ENCODE measurements at places on chromosomes 2 and 18.

GRCh38 chr2:133393895-133394294 lies 174.4 kb downstream of the NCKAP5 start:
- DNase-seq, result no peak

GRCh38 chr2:238187618-238188548 lies 15.6 kb downstream of the ILKAP start:
- no peak for DNase-seq

DNA sequence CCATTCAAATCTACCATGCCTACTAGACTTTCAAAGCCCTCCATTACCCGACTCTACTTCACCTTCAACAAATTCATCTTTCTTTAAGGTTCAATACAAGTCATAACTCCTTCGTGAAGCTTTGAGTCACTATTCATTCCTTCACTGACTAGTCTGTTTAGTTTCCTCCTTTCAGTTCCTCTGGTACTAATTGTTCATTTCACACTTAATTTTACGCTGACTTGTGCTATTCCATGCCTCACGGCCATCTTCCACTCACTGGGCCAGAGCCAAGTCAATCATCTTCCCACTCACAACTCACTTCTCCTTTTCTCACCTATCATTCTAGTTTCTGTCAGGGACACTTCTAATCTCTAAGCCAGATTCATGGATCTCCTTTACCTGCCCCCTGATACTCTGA lies 136.2 kb downstream of the MTX2 start:
- no peak for DNase-seq

- DNase-seq, result no peak
These were observed 1.9 kb downstream of the SEMA4C start for GRCh38 chr2:96867756-96868554.

GRCh38 chr2:151363709-151364108 lies 6.3 kb downstream of the TNFAIP6 start:
- no peak for DNase-seq

- DNase-seq, result no peak
These were observed 593.2 kb upstream of the ZNF804A start for GRCh38 chr2:184004948-184005672.

GRCh38 chr18:34632321-34632720 lies 77.8 kb upstream of the DTNA start:
- no peak for DNase-seq
